A549 treated with DMSO at 1 μM for 4 hours (cell line): ENCODE measurements at places on chromosomes 5 and 9. TPM values are rescaled to one million over a fixed set of nuclear protein-coding genes. Genes with fewer than 3 reads are reported as not detected.

Gene IFNB1
- total RNA-seq = not detected in 5 replicates

Gene TPM2
- 576 to 636 TPM (median 626 TPM) in 5 replicates for total RNA-seq

Gene GPRIN1
- total RNA-seq = 7.3 to 10.3 TPM (median 9.4 TPM) in 5 replicates

Gene LHX6
- 0.30 to 0.41 TPM (median 0.40 TPM) in 5 replicates for total RNA-seq

Gene OGN
- total RNA-seq = not detected in 5 replicates

Gene TTC1
- 59.2 to 70.4 TPM (median 69.1 TPM) in 5 replicates for total RNA-seq

Gene PTGR1
- total RNA-seq = 352 to 392 TPM (median 380 TPM) in 5 replicates

Gene CCDC192
- total RNA-seq = not detected in 5 replicates

Gene SLC36A3
- total RNA-seq = not detected in 5 replicates

Gene NUTM2G
- total RNA-seq = 0.03 TPM in 1 of 5 replicates, not detected in the others

Gene NR5A1
- 0.05 to 0.10 TPM (median 0.07 TPM) in 5 replicates for total RNA-seq

Gene SYK
- total RNA-seq = 0.01 to 0.09 TPM (median 0.09 TPM) in 3 of 5 replicates, not detected in the others

Gene SEMA6A
- 0.05 to 0.31 TPM (median 0.17 TPM) in 5 replicates for total RNA-seq

Gene HAVCR1
- 35.8 to 44.2 TPM (median 43.9 TPM) in 5 replicates for total RNA-seq

Gene BHMT2
- not detected in 5 replicates for total RNA-seq

Gene HMMR
- total RNA-seq = 19.3 to 32.3 TPM (median 31.3 TPM) in 5 replicates

Gene SHOC1
- total RNA-seq = 0.07 TPM in 1 of 5 replicates, not detected in the others

Gene TSSK1B
- not detected in 5 replicates for total RNA-seq

Gene SPATA31D4
- total RNA-seq = not detected in 5 replicates

Gene WDR38
- 0.07 to 0.15 TPM (median 0.09 TPM) in 3 of 5 replicates, not detected in the others for total RNA-seq

Gene ISL1
- not detected in 5 replicates for total RNA-seq

Gene CHSY3
- total RNA-seq = 0.03 to 0.10 TPM (median 0.07 TPM) in 5 replicates

Gene ARID3C
- total RNA-seq = 0.10 to 0.28 TPM (median 0.22 TPM) in 5 replicates

Gene CAMK4
- total RNA-seq = 0.01 to 0.05 TPM in 2 of 5 replicates, not detected in the others

Gene OTULINL
- 4.4 to 6.1 TPM (median 5.6 TPM) in 5 replicates for total RNA-seq

Gene OCLN
- 11.7 to 16.0 TPM (median 12.9 TPM) in 5 replicates for total RNA-seq

Gene RGS3
- total RNA-seq = 24.8 to 30.7 TPM (median 26.6 TPM) in 5 replicates

Gene ANKDD1B
- 0.09 to 0.16 TPM (median 0.10 TPM) in 3 of 5 replicates, not detected in the others for total RNA-seq

Gene GLRA1
- total RNA-seq = not detected in 5 replicates

Gene DMRTA1
- total RNA-seq = 0.94 to 1.2 TPM (median 1.1 TPM) in 5 replicates

Gene MPDZ
- total RNA-seq = 12.0 to 15.2 TPM (median 13.2 TPM) in 5 replicates

Gene CKMT2
- total RNA-seq = not detected in 5 replicates

Gene GPX3
- 14.7 to 20.6 TPM (median 17.6 TPM) in 5 replicates for total RNA-seq

Gene CTXN3
- total RNA-seq = not detected in 5 replicates

Gene FOXD4L5
- total RNA-seq = 0.06 to 0.10 TPM in 2 of 5 replicates, not detected in the others

Gene MOB3B
- 6.9 to 9.4 TPM (median 7.9 TPM) in 5 replicates for total RNA-seq

Gene QSOX2
- total RNA-seq = 25.7 to 31.0 TPM (median 29.4 TPM) in 5 replicates

Gene GLDC
- total RNA-seq = 12.3 to 14.9 TPM (median 14.7 TPM) in 5 replicates
